ENCODE measurements at places on chromosomes 12 and 14.

DNA sequence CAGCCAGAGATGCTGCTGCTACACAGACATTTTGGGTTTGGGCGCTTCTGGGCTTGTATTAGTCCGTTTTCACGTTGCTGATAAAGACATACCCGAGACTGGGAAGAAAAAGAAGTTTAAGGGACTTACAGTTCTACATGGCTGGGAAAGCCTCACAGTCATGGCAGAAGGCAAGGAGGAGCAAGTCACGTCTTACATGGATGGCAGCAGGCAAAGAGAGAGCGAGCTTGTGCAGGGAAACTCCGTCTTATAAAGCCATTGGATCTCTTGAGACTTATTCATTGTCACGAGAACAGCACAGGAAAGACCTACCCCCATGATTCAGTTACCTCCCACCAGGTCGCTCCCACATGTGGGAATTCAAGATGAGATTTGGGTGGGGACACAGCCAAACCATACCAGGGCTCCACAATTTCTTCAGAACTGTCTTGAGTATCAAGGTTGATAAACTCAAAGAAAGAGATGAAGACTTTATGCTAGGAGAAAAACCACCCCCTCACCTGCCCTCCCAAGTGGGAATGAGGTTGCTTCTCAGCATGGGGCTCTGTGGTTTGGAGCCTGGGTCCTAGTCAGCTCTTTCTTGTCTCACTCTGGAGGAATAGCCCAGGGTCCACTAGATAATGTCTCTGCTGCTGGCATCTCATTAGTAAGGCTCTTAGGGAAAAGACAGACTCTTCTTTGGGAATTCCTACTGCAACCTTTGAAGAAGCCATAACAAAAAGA lies 200.3 kb downstream of the PELI2 start:
- no peak for DNase-seq

DNA sequence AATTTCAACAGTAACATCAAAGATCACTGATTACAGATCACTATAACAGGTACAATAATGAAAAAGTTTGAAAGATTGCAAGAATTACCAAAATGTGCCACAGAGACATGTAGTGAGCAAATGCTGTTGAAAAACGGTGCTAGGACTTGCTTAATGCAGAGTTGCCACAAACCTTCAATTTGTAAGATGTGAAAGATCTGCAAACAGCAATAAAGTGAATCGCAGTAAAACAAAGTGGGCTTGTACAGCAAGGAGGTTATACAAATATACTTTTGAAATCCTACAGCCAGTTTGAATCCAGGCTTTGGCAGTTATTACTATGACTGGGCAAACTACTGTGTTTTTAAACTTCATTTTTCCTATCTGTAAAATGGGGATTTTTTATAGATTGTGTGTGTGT lies 1.0 kb upstream of the PLEKHA5 start:
- DNase-seq: no peak

DNA sequence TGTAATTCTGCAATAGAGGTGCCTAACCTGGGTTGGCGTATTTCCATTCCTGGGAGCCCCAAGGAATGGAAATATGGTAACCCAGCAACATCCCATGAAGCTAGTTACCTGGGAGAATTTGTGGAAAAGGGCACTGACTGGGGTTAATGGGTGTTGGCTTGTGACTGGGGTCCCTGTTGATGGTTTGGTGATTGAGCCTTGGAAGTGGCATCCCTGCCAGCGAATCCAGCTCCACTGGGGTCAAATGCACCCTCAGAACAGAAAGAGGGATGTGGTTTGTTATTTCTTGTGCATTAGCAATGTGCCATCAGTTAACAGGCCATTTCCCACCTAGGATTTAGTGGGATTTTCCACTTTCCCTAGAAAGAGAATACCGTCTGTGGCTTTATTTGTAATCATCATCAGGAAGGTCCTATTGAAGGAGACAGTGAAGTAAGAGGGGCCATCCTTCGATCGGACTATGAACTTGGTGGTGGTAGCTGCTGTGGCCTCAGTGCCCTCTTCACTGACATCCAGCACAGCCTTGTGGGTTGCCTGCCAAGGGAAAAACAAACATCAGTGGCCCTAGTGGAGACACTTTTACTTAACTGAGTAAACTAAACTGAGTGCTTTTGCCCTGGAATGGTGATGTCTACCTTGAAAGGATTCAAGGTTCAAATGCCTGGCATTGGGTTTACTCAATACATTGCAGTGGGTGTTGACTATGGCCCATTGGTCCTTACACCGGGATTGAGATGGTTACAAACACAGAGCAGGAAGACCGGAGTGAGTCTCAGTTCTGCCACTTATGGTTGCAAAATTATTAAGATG lies 10.4 kb upstream of the SERPINA11 start:
- no peak for DNase-seq

- DNase-seq: no peak
Measured at GRCh38 chr12:69720750-69721149, 17.9 kb upstream of the RAB3IP start.

DNA sequence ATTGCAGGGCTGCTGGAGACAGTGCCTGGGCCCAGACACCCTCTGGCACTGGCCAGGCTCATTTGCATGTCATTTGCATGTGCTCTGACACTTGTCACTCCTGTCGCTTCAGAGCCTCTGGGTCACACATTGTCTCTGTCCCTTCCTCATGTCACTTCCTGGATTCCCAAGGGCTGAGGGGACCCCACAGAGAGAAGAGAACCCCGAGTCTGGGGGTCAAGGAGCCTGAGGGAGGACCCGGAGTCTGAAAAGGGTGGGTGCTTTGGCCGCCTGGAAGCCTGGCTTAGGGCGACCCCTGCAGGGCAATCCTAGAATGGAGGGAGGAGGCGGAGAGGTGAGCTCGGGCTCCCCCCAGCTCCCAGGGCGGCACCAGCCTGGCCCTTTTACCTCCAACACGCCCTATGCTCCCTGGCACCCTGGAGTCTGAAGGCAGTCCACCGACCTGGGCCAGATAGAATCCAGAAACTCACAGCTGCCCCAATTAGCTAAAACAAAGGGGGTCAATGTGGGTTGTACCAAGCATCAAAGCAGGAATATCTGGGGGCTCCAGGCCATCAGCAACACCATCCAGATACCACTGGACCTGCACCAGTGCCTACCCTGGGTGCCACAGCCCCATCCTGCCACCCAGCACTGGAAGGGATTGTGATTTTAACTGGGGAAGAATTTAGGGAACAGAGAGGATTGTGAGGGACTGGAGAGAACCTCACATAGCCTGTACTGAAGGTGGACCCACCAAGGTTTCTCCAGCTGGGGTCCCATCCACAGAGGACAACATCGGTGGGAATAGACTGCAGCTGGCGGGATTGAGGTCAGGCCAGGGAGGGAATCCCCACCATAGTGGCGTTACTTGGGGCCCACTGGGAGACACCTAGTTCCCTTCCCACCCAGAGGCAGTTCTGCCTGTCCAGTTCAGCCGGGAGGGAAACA lies 21.8 kb upstream of the KRT78 start:
- DNase-seq: peak; percentile 71

GRCh38 chr12:40192704-40193255 lies 32.0 kb upstream of the LRRK2 start:
- DNase-seq: no peak

DNA sequence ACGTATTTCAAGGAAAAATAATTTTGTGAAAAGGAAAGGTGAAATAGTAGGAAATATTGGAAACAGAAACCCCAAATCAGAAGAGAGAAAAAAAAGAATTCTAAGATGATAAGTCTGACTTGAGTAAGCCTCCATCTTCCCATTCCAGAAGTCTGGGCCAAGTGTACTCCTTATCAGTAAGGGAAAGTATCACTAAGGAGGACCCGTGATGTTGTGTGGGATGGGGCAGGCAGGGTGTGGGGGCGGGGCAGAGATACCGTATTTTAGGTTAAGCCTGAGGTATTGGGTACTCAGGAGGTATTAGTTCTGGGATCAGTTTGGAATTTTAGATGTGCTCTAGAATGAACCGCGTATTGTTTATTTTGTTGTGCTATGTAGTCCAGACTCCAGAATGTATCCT lies 33.8 kb upstream of the PSMA6 start:
- DNase-seq: no peak

GRCh38 chr14:97924922-97925613 lies 1127.9 kb downstream of the VRK1 start:
- no peak for DNase-seq

DNA sequence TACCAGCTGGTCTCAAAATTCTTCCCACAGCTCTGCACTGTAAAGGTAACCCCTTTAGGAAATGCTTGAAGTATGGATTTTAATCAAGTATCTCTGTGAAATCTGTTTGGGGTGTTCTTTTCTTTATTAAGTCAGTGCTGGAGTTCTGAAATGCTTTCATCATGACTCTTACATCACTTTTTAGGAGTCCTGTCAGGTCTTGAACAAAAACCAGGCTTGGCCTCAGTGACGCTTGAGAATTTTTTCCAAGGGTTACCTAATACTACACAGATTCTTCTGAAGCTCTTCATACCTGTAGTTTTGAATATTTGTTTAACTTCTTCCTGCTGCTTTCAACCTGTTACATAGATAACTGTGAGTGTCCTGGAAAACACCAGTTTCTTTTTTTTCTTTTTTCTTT lies 47.0 kb upstream of the KCNH3 start:
- no peak for DNase-seq

GRCh38 chr14:91264151-91265150 lies 19.9 kb upstream of the GPR68 start:
- DNase-seq: no peak

DNA sequence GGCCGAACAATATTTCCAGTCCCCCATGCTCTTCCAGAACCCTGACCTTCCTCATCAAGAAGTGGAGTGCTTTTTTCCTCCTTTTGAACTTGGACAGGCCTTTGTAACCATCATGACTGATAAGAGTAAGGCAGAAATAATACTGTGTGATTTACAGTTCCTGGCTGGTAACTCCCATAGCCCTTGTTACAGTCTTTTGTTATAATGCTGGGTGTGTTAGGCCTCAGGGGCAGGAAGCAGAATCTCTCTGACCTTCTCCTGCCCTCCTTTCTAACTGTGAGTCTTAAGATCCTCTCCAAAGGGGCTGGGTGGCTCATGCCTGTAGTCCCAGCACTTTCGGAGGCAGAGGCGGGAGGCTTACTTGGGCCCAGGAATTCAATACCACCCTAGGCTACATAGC lies 59.5 kb downstream of the BCAT1 start:
- DNase-seq: no peak

GRCh38 chr14:24609655-24610344 lies at the start of gene GZMH:
TSS of gene GZMH (minus strand) at chr14:24609685. CDS start at chr14:24609613, 72 bp downstream.
- DNase-seq: no peak

- no peak for DNase-seq
Measured at GRCh38 chr12:71626098-71626497, 37.5 kb downstream of the ZFC3H1 start.

DNA sequence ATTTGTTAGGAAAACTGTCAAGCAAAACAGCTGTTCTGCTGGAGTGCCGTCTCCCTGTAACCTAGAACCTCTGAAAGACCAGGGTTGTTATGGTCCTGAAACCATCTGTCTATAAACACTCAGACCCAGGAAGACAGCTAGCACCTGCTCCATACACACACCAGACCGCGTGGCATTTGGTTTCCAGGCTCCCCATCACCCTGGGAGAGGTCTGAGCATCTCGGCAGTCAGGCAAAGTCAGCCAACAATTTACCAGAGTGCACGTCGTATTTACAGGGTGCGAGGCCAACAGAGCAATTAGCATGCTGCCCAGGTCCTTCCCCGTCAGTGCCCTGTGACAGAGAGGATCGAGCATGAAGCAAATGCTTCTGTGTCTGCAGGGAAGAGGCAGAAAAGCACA lies 272.5 kb downstream of the SLC15A4 start:
- DNase-seq: no peak

DNA sequence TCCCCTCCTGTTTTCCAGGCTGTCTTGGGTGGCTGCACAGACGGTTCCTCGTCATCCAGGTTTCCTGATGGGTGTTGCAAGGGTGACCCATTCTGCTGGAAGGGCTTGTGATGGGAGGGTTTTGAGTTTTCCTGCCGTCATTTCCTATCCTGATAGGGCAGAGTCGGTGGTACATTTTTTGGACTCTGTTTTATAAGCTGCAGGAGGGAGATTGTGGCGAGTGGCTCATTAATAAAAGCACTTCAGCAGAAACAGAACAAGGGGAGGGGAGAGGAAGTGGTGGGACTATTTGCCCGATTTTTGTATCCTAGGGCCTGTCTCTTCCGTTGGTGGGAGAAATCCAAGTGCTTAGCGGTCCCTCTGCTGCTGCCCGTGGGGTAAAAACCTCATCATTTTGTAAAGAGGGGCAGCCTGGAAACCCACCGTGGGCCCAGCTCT lies 40.0 kb downstream of the TSPAN9 start:
- no peak for DNase-seq

- DNase-seq: no peak
Measured at GRCh38 chr12:123114304-123115083, 36.4 kb downstream of the PITPNM2 start.

DNA sequence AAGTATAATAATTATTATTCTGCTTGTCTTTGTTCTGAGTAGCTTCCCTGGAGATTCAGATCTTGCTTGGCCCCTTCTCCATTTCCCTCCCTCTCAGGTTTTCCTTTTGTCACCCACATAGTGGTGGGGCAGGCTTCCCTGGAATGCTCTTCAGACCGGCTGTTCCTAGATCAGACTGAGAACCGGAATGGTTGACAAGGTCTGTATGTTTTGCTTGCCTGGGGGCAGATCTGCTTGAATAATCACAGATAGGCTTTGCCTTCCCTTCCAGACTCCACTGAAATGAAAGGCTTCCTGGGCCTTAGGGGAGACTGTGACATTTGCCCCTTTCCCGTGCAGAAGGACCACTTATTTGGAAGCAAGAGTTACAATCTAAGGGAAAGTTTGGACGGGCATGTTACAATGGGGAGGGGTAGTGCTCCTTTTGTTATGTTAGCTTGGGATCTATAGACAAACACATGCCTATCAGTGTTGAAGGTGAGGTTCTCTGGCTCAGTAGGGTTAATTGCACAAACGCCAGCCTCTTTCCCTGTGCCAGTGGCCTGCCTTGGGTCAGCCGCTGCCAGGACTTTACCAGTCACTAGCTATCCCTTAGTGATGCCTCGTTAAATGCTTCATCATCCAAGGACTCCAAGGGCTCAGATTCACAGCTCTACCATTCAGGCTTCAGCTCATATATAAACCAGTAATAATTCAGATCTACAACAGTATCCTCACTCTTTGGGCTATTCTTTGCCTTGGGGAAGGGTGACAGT lies 178.6 kb downstream of the SNAPC1 start:
- DNase-seq: no peak

DNA sequence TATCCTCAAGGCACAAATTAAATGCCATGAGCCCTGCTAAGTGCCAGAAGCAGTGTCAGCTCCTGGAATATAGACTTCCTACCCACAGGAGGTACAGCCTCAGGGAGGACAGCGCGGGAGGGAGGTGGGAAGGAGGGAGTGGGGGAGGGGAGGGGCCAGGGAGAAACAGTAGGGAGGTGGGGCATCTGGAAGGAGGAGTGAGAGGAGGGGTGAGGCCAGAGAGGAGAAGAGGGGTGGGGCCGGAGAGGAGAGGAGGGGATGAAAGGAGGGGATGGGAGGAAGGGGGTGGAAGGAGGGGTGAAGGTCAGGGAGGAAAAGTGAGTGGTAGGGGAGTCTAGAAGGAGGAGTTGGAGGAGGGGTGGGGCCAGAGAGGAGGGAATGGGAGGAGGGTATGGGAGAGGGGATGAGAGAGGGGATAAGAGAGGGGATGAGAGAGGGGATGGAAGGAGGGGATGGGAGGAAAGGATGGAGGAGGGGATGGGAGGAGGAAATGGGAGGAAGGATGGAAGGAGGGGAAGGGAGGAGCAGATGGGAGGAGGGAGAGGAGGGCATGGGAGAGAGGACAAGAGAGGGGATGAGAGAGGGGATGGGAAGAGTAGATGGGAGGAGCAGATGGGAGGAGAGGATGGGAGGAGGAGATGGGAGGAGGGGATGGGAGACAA lies 9.2 kb upstream of the CCDC197 start:
- no peak for DNase-seq

All from activated CD4-positive, alpha-beta T cell treated with anti-CD3 and anti-CD28 coated beads for 24 hours (primary cell).